ENCODE measurements at places on chromosomes 2 and 18.

DNA sequence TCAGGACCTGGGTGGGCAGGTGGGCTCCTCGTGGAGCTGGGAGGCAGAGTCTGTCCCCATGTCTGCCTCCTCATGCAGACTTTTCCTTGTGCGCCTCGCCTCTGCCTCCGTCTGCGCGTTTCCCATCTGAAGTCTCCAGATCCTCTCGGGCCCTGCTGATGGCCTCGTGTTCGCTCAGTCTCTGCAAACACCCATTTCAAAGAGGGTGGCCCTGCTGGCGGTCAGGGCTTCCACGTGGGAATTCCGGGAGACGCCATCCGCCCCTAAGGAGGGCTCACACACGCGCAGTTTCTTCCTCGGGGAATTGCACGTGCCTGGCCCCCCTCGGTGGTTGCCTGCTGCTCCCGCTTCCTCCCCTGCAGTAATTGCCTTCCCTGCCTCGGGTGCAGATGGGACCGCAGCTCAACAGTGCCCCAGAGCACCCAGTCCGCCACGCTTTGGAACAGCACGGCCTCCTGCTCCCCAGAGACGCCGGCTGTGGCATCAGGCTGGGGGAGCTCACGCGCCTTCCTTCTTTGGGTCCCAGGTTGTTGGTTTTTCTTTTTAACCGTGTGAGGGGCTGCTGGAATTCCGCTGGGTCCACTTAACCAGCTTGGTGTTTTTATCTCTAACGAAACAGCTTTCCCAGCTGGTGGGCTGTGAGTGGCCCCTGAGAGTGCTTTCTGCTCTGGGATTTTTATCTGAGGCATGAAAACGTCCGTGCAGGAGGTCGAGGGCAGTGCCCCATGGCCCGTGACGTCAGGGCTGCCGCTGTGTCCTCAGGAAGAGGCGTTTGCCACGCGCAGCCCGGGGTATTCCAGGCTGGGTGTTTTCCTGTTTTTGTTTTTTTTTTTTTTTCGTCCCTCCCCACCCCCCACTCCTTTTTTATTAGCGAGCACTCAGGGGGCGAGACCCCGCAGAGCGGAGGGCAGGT, 16.1 kb downstream of the NFATC1 start:
- DNase-seq, result no peak

- no peak for DNase-seq
Measured at GRCh38 chr2:96330407-96330806, 5.2 kb upstream of the NCAPH start.

DNA sequence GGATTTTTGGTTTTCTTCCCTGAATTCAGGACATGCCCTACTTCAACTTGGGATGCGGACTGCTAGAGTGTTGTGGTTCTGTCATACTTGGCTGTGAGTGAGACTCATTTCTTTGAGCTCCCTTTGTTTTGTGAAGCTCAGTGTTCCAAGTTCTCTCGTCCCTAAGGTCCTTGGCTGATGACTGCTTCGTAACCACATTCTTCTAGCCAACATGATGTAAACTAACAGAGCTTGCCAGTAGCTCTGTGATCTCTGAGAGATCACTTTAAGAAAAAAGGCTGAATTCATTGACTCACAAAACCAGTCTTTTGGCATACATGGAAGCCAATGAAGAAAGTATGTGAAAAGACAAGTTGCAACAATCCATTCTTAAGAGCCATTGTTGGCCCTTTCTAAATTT, 96.9 kb upstream of the MSTN start:
- DNase-seq, result no peak

GRCh38 chr2:123746006-123746405, 279.1 kb upstream of the CNTNAP5 start:
- DNase-seq, result no peak

- DNase-seq, result no peak
Measured at GRCh38 chr2:216618785-216619184, 14.4 kb upstream of the IGFBP2 start.
